DMS79 (cell line): ENCODE measurements at places on chromosomes 1 and 21.
A peak's percentile ranks its signal among the peaks of the same experiment; 100 is the strongest.

DNA sequence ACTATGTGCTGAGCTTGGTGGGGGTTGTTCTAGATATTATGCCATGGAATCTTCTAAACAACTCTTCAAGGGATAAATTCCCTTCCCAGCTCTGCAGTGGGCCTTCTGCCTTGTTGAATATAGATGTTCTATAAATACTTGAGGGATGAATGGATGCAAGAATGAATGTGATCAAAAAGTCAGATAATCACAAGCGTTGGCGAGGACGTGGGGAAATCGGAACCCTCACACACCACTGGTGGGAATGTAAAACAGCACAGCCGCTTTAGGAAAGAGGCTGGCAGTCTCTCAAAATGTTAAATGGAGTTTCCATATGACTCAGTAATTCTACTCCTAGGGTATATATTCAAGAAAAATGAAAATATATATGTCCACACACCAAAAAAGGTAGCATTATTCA, 19.0 kb downstream of the SDC3 start:
- no peak for DNase-seq

DNA sequence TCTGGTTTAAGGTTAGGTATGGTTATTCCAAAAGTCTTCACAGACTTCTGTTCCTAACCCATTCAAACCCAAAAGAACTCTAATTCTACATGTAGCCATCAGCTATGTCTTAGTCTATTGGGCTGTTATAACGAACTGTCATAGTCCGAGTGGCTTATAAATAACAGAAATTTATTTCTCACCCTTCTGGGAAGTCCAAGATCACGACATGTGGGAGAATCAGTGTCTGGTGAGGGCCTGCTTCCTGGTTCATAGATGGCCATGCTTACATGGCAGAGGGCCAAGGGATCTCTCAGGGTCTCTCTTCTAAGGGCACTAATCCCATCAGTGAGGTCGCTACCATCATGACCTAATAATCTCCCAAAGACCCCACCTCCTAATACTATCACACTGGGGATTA, 103.0 kb upstream of the PPP2R5A start:
- DNase-seq, result no peak

- DNase-seq, result no peak
These were observed 10.7 kb upstream of the SLC2A5 start for GRCh38 chr1:9079988-9080704.

DNA sequence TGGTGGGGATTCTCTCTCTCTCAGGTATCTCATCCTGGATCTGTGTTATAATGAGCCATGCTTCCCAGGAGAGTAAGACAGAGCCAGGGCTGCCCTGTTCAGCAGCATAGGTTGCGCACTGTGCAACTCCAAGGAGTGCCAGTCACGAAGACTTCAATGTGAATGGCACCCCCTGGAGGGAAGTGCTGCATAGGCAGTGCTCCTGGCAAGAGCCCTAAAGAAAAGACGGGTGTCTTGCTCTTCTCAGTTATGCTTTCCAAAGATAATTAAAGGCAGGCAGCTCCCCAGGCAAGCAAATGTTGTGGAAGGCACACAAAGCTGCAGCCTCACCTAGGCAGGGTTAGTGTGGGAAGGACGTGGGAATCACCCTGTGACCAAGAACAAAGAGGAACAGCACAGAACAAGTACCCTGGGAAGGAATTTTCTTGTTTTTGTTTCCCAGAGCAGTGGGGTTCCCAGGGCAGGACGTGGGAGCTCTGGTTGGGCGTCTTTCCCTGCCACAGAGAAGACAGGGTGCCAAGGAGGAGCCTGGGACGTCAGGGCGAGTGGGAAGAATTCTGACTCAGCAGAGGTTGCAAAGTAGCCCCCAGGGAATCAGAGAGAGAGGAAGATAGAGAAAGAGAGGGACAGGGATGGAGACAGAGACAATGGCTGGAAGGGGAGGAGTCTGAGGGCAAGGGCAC, 120.9 kb downstream of the KCNN3 start:
- DNase-seq, result no peak

- DNase-seq, result no peak
These were observed 227.8 kb downstream of the NRIP1 start for GRCh38 chr21:14836950-14837349.

- DNase-seq, result no peak
These were observed 15.9 kb upstream of the SAMD11 start for GRCh38 chr1:907611-908451.

- no peak for DNase-seq
These were observed 100.8 kb downstream of the RRAGC start for GRCh38 chr1:38758820-38759219.

GRCh38 chr21:45041984-45042663, 32.3 kb upstream of the ADARB1 start:
- no peak for DNase-seq

DNA sequence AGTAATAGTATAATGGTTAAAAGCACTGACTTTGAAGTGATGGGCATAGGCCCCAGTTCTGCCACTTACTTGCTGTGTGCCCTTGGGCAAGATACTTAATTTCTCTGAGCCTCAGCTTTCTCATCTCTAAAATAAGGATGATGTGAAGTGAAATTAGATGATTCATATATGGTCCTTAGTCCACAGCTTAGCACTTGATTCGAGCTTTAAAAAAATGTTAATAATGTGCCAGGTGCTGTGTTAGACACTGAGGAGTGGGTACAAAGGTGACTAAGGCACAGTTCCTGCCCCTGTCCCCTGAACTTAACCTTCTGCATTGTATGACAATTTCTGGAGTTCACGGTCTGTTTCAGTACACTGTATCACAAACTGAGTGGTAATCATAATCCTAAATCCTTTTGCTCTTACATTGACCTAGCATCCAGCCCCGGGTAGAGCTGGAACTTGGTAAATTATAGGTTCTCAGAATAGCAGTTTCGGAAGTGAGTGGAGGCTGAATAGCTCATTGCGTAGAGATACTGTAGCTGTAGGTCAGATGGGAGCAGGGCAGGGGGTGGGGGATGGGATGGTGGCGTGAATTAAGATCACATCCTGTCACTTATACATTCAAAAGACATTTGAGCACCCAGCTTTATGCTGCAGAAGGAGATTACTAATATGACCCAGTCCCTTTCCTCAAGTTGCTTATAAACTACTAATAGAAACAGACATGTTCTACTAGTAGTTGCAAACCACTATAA, 1.5 kb downstream of the ZNF691 start:
- no peak for DNase-seq

GRCh38 chr1:99250728-99251127, 13.6 kb upstream of the PLPPR4 start:
- DNase-seq, result no peak

DNA sequence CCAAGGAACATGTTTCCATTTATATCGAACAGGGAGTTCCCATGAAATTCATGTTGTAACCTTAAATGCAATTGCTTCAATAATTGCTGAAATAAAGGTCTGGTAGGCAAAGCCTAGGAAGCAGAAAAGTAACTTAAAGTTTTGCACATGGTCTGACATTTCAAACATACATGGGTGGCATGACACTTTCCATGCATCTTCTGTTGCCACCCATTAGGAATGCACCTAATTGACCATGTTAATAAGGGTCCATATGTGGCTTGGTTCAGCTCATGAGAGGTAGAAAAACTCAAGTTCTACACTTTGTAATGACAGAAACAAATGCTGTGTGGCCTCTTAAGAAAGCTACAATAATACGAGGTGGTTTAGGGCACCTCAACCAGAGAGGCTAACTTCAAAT, 72.0 kb upstream of the GORAB start:
- no peak for DNase-seq

GRCh38 chr1:26839339-26839722, 12.8 kb downstream of the ZDHHC18 start:
- DNase-seq, result no peak

DNA sequence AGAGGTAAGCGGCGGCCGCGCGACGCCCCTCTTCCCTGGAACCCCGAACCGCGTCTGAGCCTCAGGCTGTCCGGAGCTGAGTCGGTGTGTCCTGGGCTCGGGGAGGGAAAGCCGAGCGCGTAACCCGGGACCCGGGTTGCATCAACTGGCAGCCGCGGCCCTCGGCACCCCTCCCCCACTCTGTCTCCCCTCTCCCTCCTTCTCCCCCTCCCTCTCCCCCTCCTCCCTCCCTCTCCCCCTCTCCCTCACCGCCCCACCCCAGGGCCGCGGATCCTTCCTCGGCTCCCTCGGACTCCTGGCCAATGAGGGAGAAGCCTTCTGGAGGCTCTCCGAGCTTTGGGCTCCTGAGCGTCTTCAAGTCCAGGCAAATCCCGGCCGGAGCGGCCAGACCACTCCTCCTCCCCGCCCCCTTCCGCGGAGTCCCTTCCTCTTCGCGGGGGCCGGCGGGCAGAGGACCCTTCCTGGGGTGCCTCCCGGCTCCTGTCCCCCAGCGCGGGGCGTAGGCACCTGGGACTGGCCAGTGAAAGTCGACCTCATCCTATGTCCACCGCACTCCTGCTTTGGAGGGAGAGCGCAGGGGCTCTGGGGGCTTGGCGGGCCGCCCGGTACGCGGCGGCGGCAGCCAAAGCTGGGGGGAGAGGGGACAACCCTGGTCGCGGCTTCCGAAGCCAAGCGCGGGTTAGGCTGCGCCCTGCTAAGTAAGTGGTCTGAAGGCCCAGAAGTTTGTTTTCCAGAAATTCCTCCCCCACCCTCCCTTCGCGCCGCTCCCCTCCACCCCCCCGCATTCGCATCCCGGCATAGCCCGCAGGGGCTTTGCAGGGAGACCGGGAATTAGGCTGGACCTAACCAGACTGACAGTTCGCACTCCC, 850 bp downstream of the SESN2 start:
- DNase-seq, result peak; percentile 27

DNA sequence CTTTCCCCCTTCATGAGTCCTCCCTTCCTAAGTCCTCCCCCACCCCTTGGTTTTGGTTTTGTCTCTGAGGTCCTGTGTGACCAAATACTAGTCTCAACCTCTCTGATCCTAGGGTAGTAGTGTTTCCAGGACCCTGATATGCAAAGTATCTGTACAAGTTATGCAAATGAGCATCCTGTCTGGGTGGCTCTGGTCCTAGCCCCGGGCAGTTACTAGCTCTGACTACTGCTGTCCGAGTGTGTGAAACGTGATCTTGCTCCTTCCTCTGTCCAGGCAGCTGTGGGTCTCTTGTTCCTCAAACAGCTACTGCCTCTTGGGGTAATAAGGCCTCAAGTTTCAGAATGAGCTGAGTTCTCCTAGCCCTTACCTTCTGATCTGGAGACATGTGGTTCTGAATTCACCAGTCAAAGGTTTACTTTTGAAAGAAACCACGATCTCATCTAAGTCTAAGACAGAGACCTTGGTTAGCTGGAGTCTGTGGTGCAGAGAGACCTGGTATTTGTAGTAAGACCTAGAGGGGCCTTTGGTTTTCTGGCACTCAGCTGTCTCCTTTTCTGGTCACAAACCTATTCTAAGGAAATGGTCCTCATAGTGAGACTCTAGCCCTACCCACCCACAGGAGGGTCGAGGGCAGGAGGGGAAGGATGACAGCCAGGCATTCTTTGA, 31.0 kb upstream of the IL19 start:
- no peak for DNase-seq

GRCh38 chr21:34576041-34576511, 38.8 kb downstream of the RCAN1 start:
- DNase-seq, result no peak

DNA sequence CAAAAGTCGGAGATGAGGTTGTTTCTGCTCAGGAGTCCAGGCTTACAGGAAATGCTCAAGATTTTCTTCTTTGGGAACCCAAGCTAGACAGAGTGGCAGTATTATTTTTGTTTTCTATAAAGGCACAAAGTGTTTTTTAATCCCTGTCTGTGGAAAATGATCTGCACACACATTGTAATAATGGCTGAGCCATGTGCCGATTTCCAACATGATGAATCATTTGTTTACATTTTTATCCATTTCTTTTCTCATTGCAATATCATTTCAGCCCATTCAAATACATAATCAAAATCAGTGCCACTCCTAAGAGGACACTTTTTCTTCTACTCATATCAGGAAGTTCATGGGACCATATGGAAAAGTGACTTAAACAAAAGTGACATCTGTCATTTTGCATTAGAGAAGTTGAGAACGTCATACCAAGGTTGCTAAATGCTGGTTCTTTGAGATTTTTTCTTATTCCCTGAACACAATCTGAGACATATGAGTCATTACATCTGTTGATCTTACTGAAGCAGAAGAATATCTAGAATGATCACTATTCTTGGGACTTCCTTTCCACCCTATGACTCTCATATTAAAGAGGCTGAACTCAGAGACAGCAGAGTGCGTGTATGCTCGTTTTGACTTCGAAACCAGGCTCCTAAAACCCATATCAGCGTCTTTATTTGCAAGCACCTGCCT, 44.9 kb downstream of the ACTA1 start:
- no peak for DNase-seq

- DNase-seq, result no peak
These were observed 122.7 kb downstream of the ST6GALNAC5 start for GRCh38 chr1:76989976-76990375.

- DNase-seq, result no peak
These were observed 64.0 kb downstream of the SAMSN1 start for GRCh38 chr21:14482165-14482564.

DNA sequence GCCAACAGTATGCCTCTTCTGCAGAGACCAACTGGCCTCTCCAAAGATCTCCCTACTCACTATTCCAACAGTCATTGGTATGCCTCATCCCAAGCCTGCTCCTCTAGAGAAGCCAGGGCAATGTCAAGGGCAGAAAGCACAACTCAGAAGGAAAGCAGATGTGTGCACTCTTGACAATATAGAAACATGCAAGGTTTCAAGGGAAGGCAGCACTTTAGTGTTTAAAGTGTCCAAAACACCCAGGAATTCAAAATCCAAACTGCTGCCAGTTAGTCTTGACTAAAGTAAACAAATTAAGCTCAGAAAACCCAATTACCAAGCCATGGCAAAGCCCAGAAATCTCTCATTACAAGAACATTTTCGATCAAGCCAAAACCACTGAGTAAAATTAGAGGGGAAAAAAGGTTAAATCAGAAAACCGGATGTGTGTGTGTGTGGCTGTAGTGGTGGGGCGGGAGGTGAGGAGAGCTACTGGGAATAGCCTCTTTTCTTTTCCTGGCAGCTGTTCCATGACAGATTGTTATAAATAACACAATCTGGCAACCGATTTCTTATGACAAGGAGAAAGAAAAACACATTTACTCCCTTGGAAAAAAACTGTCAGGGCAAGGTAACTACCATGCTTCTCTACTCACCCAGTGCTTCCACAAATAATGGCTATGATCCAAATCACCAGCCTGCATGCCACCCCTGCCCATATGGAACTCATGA, 39.2 kb downstream of the EIF2B3 start:
- peak; percentile 23 for DNase-seq

DNA sequence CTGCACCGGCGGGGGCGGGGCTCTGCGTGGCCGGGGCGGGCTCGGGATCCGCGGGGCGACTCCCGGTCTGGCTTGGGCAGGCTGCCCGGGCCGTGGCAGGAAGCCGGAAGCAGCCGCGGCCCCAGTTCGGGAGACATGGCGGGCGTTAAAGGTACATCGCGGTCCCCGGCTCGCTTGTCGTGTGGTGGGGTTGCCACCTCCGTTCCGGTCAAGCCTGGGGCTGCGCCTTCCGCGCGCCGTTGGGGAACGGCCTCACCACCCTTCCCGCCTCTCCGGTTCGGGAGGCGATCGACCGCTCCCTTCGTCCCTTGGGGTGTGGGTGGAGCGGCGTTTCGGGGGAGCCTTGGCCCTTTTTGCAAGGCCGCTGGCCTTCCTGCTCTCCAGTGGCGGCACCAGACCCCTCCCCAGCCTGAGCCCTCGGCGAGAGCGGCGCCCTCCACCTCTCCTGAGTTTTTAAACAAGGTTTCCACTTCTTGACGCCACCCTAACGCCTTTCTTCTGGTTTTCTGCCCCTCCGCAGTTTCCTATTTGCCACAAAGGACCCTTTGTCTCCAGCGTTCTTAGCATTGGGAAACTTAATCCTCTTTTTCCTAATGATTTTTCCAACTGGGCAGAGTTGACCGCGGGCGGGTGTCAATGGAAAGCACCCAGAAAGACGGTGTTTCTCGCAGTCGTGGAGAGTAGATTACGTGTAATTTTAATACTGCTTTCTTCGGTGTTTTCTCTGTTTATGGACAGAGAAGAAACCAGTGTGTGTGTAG, at the start of the genes LEPR and LEPROT:
Gene LEPR, plus strand, starts transcription at position 79 of the 761 bp plus-strand sequence. CDS start 144,898 bp downstream, outside the sequence.
Gene LEPROT, plus strand, starts transcription at position 79 of the 761 bp plus-strand sequence. Its CDS starts 57 bp downstream, at position 136.
- peak; percentile 66 for DNase-seq
